ENCODE measurements at places on chromosomes 5 and 9.

DNA sequence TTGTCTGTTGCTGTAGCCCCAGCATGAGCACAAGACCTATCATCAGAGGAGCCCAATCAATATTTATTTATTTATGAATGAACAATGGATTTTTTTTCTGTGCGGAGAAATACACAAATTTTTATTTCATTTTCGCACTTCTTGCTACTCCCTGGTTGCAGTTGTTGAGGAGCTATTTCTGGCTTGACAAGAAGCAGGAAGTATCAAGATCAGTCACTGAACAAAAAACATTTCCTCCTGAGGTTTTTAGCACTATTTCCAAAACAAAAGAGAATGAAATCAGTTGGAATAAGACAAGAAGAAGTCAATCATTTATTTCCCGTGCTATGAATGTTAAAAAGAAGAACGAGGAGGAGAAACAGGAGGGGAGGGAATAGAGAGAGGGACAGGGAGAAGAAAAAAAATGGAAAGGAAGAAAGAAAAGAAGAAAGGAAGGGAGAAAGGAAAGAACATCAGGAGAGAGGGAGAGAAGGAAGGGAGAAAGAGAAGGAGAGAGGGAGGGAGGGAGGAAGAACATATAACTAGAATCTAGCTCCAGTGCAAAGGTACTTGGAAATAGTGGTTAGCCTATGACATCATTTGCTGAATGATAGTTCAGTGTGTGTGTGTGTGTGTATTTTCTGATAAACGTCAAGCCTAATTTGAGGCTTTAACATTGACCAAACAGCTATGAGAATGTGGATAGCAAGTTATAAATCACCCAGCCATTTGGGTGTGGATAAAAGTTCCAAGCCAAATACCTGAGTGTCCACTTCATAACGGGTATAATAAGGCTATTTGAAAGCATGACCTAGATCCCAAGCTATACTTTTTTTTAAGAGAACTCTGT is 586.0 kb downstream of the EBF1 start:
- no peak for DNase-seq

DNA sequence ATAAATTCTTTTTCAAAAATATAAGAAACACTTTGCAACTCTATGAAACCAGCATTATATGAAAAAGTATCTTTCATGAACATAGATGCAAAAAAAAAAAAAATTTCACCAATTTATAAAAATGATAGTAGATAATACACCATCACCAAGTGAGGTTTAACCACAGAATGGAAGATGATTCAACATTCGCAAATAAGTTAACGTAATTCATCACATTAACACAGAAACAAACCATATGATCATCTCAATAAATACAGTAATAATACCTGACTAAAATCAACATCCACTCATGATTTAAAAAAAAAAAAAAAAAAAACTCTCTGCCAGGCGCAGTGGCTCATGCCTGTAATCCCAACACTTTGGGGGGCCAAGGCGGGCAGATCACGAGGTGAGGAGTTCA is 6.3 kb downstream of the PJA2 start:
- no peak for DNase-seq

- no peak for DNase-seq
Observed at GRCh38 chr5:41747301-41747700, 122.9 kb downstream of the OXCT1 start.

- DNase-seq, result no peak
Observed at GRCh38 chr5:99706160-99706559, 777.4 kb upstream of the CHD1 start.

GRCh38 chr5:111255169-111255568 is 31.0 kb downstream of the CAMK4 start:
- DNase-seq, result no peak

GRCh38 chr9:94668928-94669729 is 29.8 kb upstream of the FBP1 start:
- peak; percentile 77 for DNase-seq

GRCh38 chr5:100860407-100860806 is 42.7 kb downstream of the ST8SIA4 start:
- DNase-seq, result no peak

- DNase-seq, result no peak
Observed at GRCh38 chr5:152503206-152503605, 98.1 kb upstream of the NMUR2 start.

DNA sequence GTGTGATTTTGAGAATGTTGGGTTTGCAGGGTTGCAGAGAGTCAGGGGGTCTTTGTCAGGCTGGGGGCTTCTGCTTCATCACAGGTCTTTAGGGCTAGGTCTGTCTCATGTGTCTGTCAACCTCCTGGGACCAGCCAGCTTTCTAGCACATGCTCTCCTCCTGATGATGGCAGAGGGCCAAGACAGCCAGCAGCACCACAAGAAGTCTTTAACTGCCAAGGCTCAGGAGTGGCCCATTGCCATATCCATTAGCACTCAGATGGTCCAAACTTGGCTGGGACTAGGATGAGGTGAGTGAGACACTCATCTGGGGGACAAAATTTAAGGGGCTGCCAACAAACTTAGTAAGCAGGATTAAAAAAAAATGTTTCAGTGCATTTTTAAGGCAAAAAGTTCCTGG is 384.2 kb upstream of the CDH10 start:
- DNase-seq, result no peak

DNA sequence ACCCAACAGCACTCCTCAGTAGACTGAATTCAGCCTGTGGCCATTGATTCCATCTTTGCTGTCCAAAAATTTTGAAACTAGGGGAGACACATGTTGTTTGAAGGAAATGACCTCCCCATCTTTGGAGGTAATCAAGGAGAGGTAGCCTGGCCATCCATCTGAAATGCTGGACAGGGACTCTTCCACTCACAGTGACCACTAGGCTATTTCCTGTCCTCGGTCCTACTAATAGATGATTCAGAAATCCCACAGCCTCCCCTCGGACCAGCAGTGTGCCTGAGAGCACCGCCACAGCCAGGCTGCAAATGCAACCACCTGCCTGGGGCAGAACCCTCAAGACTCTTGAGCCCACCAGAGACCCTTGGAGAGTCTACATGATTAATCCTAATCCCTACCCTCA is 12.5 kb downstream of the HRH2 start:
- no peak for DNase-seq

GRCh38 chr5:158070859-158071258 is 211.9 kb upstream of the CLINT1 start:
- DNase-seq, result no peak

GRCh38 chr9:106752581-106752980 is 110.4 kb upstream of the ZNF462 start:
- DNase-seq, result no peak

DNA sequence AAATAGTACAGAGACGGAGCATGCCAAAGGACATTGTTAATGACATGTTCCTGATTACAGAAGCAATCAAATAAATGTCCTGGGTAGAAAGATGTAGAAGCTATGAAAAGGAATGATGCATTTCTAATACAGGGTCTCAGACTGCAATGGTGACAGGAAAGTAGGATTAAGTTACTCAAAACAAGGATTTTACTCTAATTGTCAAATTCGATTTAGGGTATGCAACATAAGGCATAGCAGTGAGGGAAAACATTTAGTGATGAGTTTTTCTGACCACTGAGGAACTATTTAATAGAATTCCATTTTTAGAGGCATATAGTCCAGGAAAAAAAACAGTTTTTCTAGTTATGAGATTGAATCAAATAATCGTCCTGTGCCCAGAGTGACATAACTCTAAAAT is 715.1 kb upstream of the ACO1 start:
- DNase-seq, result no peak

DNA sequence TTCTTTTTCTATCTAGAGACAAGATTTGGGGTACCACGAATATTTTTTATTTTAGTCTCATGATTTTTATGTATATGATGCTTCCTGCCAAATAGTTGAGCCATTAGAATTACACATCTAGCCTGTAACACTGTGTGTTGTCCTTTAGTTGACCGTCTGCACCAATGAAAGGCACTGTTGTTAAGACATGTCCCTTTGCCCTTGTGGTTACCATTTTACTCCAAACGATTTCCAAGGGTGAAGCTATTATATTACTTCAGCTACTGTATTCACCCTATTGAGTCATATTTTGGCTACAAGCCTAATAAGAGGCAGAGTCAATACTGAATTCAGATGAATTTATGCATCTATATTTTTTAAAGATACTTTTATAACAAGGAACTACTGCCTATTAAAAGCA is 207.6 kb downstream of the CETN3 start:
- DNase-seq, result no peak

- DNase-seq, result peak; percentile 39
Observed at GRCh38 chr5:171226096-171226754, 82.8 kb upstream of the TLX3 start.

DNA sequence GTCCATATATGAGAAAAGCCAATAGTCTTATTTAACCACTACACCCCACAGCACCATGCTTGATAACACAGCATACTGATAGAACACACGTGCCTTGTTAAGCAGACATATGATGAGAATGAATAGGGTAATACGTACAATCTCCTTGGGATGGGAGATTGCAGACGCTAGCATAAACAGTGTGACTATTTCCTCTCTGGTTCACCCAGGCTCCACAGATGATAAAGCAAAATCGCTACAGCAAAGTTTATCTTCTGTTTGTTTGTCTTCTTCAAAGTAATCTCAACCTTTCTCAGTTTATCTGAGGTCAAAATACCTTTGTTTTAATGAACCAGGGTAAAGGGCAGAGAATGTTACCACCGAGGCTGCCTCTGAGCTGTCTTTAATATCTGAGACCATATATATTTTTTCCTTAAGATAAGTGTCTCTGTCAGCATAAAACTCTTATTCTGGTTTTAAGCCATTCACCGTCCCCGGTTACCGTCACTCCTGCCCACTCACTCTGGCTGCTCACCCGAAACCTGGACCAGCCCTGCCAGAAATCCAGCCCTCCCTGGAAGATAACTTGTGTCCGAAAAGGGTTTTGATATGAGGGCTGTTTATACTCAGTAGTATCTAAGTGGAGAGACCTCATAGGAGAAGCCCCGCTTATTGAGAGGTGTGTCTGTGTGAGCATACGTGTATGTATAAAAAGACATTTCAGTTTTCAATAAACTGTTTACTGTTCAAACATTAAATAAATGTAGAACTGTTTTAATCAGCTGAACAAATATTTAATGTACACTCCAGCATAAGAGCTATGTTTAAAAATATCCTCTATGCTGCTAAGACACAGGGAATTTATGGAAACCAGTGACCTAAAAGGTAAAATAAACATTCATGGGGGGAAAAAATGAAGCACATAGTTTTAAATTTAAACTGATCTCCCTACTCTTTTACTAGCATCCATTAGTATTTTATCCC is 465.4 kb downstream of the RASEF start:
- DNase-seq, result no peak

- DNase-seq, result no peak
Observed at GRCh38 chr5:6158974-6159831, 219.1 kb downstream of the MED10 start.

DNA sequence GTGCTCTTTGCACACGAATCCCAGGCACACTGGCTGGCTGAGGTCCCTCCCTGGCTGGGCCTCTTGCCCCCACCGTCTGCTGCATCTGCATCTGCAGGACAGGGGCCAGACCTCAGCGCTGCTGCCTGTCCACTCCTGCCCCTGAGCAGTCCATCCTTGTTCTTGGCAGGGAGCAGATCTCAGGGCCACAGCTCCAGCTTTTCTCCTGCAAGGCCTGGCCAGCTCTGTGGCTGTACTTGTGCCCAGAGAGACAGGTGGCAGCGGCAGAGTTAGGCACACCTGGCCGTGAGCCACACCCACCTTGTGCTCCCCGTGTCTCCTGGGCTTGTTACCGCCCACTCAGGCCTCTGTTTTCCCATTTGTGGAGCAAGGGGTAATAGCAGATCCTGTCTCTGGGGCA is 13.9 kb downstream of the NEK6 start:
- DNase-seq, result no peak

- no peak for DNase-seq
Observed at GRCh38 chr5:83687124-83687619, 33.5 kb downstream of the HAPLN1 start.

DNA sequence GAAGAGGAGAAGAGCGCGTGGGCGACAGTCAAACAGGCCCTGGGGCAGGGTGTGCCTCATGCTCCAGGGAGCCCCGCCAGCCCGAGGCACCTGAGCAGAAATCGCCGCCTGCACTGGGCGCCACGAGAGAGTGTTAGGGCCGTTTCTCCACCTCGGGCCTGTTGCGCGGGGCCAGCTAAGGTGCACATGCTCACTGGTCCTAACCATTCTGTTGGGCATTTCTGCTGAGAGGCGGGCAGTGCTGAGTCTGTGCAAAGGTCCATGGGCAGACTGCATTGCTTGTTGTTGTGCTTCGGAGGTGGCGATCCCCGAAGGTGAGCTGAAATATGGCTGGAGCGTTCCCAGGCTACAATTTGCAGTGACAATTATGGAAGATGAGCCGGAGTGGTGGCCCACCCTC is 367.8 kb upstream of the SPATA31A5 start:
- DNase-seq, result no peak

GRCh38 chr5:96331681-96332361 is 101.2 kb downstream of the PCSK1 start:
- no peak for DNase-seq

DNA sequence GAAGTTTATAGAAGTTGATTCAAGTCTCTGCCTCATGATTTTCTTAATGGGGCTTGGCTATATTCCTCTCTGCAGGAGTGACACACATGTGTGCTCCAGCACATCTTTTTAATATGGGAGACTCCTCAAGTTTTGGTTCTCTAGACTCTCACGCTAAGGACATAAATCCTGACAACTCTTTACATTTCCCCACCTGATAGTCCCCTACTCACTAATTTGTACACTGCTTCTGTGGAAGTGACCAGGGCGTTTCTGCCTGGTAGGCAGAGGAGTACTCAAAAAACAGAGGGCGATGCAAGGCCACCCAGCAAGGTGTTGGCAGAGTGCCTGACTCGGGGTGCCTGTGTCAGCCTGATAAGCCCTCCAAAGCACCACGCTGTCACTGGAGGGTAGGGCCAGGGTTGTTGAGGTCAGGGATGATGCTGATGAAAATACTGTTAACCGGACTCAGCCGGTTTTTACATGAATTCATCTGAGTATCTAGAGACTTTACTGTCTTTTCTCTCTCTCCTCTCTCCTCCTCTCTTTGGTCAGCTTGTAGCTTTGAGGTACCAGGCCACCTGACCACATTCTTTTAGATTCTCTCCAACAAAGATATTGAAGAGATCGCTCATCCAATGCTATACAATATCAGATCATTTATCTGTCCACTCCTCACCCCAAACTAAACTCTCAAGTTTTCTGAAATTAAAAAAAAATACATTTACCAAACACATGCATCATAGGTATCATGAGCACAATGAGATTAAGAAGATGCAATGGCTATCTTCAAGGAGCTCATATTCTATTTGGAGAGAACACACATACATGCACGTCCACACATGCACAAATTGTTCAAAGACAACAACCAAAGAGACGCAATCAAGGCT is 205.2 kb downstream of the PIK3R1 start:
- DNase-seq, result no peak
